ENCODE measurements at places on chromosomes 7 and 10.

DNA sequence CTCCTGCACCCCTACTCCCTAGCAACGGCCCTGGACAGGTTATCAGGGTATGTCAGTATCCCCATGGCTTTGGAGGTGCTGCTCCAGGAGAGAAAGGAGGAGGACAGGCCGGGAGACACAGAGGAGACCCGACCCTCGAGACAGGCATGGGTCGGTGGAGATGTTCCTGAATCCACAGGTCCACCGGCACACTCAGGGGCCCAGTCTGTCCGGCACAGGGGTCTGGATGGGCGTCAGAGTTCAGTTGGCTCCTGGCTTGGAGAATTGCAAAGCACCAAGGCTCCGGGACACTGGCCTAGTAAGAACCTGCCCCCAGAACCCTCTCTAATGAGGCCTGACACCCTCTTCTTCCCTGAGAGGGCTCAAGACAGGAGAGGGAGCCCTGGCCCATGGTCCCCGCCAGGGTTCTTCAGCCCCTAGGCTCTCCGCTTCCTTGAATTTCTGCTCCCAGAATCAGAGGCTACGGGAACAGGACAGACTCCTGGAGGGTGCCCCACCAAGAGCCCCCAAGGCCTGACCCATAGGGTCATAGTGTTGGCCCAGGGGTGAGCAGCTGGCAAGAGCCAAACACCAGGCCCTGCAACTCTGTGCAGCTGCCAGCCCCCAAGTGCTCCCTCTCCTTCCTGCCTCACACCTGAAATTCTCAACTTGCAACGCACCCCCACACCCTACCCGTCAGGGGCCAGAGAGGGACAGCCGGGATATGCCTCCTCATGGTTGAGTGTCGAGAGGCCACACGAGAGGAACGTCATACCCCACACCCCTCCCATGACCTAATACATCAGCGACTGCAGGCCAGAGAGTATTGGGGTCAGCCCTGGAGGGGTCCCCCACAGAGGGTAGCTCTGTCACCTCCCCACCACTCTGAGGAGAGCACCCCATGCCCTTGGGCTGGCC is 5.5 kb upstream of the IRF5 start:
- no peak for DNase-seq

GRCh38 chr7:80040335-80040734 is 94.3 kb upstream of the GNAI1 start:
- DNase-seq = no peak

DNA sequence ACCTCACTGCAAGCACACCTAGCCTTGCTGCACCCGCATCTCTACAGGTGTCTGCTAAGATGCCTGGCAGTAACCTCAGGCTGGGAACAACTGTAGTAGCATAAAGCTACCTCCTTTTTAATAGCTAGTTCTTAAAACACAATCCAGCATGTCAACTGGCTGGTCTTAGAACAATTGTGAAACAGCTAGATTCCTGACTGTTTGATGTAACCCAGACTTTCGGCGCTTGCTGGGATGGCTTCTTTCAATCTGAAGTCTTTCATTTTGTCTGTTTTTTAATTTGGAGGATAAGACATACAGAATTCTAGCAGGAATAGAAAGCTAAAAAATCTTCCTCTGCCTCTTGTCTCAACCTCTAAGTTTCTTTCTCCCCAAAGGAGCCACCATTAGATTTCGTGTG is 59.8 kb downstream of the GSDME start:
- DNase-seq = no peak

DNA sequence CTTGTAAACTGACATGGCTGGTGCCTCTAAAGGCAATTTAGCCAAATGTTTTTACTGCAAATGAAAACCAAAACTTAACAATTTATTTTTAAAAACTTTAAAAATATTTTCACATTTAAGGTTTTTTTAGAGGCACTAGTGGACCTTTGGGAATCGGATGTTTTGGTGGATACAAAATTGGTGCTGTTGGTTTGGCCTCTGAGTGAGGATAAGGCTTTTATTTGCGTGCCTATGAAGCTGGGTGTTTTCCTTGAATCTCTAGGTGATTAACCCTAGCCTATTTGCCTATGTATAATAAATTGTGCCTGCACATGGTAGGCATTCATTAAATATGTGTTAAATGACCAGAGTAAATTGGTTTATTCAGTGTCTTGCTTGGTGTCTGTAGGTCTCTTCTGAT is 2.9 kb upstream of the SGCE start:
- no peak for DNase-seq
